ENCODE measurements at places on chromosomes 12 and 14.

DNA sequence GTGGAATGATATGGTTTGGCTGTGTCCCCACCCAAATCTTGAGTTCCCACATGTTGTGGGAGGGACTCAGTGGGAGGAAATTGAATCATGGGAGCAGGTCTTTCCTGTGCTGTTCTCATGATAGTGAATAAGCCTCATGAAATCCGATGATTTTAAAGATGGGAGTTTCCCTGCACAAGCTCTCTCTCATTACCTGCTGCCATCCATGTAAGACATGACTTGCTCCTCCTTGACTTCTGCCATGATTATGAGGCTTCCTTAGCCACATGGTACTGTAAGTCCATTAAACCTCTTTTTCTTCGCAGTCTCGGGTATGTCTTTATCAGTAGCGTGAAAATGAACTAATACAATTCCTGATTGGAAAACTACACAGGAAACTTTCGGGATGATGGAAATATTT, 100.5 kb downstream of the TSHR start:
- DNase-seq = no peak

DNA sequence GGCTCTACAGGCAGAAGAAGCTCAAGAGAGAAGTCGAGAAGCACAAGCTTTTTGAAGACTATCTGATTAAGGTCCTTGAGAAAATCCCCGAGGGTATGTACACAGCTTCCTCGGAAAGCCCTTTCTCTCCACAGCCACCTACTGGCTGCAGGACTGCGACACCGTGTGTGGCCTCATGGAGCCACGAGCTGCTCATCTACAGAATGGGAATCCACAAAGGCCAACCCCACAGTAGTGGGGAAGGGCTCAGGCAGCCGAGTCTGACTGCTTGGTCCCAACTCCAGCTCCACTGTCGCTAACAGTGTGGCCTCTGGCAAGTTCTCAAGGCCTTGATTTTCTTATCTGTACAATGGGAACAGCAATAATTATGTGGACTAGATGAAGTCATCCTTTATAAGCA, 2.5 kb downstream of the CCDC197 start:
- no peak for DNase-seq

DNA sequence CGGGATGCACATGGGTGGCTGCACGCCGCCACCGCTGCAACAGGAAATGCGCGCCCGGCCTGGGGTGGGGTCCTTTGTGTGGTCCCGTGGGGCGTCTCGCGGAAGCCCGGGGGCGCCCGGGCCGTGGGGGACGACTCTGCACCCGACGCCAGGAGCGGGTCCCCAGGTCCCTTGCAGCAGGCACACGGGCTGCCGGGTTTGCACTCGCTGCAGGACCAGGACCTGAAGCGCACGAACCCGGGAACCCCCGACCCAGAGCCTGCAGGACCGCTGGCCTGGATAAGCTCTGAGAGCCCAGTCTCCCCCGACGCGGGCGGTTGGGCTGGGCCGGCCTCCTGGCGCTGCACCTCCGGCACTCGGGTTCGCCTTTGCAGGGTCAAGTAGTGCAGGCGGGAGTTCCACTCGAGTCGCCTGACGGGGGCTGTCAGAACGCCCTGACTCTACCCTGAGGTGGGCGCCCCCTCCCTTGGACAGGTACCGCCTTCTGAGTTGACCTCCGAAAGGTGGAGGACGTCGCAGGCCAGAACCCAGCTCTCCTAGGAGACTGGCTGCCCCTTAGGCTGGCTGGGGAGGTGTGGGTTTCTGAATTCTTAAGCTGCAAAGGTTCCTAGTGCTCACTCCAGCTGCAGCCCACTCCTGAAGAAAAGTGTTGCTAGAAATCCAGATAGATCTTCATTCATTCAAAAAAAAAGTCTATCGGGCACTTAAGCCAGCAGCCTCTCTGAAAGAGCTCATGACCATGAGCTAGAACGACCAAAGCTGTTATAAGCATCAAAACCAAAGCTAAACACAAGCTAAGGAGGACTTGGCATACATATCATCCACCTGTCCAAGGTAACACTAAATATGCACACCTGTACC, 68.0 kb downstream of the RNF34 start:
- DNase-seq = peak; percentile 13

- no peak for DNase-seq
Observed at GRCh38 chr14:101473795-101474562, 87.3 kb upstream of the DIO3 start.

- DNase-seq = peak; percentile 16
Observed at GRCh38 chr14:72318648-72319047, 386.4 kb downstream of the RGS6 start.

DNA sequence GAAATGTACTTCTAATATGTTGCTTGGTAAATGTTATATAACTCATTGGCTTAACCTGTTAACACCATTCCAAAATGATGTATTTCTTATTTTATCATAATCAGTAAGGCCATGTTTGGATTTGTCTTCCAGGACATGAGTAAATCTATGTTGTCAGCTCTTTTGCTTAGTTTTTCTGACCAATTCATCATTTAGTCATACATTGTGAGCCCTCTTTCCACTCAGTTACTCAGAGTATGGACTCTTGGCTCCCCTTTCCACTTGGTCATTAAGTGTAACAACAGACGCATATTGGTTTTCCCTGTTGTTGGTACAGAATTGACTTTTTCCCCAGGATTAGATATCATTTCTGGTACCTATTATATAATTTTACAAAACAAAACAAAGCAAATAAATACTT, 9.0 kb upstream of the CLEC4D start:
- DNase-seq = no peak

- DNase-seq = no peak
Observed at GRCh38 chr14:34423445-34423844, 38.6 kb downstream of the SPTSSA start.
